ENCODE measurements at places on chromosomes 7 and 10.
A peak's percentile ranks its signal among the peaks of the same experiment; 100 is the strongest.

DNA sequence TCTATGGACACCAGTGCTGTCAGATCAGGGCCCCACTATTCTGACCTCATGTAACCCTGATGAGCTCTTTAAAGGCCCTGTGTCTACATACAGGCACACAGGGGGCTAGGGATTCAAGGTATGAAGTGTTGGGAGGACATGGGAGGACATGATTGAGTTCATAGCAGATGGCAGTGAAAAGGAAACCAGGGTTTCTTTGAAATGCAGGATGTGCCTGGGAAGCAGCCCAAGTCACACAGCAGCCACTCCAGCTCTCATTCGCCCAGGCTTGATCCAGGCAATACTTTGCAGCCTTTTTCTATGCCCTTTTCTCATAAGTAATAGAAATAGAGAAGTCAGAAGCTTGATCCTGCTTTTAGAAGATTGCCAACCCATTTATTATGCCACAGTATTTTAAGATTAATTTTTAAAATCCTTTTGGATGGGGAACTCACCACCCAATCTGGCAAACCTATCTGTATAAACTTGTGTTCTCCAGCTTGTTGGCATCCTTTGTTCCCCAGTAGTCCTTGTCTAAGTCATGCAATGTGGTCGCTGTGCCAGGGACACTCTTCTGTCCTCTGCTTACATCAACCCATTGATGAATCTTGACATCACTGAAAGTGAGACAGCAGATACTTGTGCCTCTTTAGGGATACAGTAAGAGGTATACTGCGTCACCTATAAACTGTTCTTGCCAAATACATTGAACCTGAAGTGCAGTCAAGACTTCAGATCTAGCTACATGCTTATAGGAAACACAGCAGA lies 95.0 kb downstream of the TAF3 start:
- no peak for DNase-seq

GRCh38 chr10:125774581-125775191 lies 935 bp downstream of the MMP21 start:
- no peak for DNase-seq

GRCh38 chr10:103905441-103905840 lies 12.5 kb downstream of the STN1 start:
- no peak for DNase-seq

- no peak for DNase-seq
These were observed 7.7 kb downstream of the DRGX start for GRCh38 chr10:49388161-49388560.

DNA sequence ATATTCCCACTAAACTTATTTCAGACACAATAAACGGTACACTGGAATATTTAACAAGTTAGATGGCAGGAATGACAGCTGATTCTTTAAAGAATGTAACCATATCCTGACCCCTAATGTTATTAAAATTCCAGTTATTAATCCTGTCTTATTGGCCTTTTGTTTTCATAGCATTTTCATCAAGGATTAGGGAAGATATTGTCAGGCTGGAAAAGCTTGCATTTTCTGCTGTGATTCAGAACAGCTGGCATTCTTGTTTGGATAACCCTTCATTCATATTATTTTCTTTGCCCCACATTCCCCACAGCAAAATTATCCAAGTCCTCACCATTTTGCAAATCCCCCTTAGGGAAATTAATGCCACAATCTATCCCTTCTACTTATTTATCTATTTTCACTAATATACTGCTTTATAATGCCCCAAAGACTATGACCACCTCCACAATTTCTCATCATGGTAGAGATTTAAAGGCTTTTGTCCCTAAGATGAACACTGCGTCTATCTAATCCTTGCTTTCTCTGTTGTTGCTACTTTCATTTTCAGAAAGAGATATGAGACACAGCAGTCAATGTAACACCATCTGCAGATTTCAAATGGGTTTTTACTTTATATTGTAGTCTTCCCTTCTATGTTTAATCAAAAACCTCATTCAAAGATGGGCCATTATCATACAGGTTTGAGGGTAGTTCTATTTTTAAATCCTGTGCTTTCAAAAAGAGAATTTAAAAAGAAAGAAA lies 475.1 kb downstream of the PARD3 start:
- no peak for DNase-seq

DNA sequence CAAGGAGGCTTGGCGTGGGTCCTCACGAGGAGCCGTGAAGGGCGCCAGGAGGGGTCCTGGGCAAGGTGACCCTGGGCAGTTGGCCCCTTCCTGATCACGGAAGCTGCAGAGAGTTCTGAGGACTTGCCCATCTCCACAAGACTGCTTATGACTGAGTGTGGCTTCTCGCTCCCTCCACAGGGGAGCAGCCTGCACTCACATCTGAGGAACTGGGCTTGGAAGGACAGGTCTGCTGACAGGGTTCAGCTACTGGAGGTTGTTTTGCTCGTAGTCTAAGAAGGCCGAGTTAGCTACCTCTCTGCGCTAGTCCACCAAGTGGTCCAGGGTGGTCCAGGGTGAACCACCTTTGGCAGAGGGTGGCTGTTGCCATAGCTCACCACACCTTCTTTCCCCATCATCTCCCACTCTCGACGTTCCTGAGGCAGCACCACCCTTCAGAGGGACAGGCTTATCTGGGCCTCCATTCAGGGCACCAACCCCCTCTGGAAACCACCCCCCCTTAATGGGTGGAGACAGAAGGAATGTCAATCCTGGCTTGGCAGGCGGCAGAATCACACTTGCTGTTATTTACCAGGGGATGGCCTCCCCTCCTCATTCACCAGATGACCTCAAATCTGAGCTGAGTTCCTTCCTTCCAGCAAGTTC lies 38.2 kb downstream of the FAM53B start:
- DNase-seq: no peak

DNA sequence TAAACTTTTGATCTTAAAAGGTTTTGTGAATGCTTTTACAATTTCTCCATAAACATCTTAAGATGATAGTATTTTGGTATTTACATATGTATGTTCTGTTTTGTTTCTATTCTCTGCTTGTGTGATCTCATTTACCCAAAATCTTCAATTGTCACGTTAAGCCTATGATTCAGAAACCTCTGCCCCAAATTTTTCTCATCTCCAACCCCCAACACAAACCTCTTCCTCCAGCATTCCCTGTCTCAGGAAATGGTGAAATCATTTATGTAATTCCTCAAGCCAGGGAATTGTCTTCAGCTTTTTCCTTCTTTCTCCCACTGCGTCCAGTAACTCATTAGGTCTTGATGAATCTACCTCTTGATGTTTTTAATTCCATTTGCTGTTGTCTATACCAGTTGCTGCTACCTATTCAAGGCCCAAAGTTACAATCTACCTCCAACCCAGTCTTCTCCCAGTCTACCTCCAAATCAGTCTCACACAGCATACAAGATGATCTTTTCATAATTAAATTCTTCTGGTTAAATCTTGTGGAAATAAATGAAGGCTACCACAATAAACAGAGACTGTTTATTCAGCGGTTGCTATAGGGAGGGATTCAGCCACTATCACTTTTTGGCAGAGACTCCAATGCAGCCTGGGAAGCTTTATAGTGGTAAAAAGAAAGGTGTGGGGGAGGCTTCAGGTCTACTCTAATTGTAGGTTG lies 5.8 kb downstream of the CFAP69 start:
- peak; percentile 80 for DNase-seq

DNA sequence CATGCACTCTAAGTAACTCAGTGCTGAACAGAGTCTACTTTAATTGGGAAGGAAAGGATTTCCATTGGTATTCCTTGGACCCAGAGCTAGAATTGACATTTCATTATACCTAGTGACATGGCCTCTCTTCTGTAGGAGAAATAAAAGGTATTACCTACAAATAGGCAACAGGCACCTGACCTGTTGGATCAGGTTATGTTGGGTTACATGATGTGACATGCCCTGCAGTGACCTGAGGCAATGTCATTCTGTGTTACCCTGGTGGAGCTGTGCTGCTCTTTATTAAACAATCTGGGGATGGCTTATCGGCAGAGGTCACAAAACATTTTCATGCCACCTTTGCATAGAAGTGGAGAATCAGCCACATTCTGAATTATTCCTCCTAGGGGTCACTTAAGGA lies 427.7 kb downstream of the MDFIC start:
- DNase-seq: no peak

GRCh38 chr7:26574476-26574875 lies 282.8 kb downstream of the SNX10 start:
- DNase-seq: no peak

GRCh38 chr7:155395176-155395797 lies 62.6 kb upstream of the EN2 start:
- DNase-seq: no peak
